ENCODE measurements at places on chromosomes 1 and 21.

GRCh38 chr1:60791226-60791625 is 291.1 kb upstream of the NFIA start:
- DNase-seq: no peak

DNA sequence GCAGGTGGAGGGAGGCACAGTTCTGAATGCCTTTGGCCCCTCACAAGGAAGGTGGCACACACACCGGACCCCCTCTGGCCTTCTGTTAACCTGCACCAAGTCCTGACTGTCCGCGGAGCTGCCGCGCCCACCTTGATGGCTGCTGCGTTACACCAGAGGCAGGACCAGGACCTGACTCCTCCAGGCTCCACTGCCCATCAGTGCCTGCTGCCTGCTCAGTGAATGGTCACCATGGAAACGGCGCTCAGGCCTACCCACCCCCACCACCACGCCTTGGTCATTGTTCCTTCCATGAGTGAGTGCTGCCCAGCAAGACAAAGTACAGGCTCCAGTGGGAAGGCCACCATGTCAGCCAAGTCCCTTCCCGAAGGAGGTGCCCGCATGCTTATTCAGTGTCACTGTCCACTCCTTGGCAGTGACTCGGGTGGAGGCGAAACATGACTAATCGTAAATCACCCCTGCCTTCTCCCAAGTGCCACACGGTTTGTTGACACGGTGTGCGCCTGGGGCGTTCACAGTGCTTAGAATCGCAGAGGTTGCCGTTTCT is 57.3 kb downstream of the SLC37A1 start:
- DNase-seq: no peak

DNA sequence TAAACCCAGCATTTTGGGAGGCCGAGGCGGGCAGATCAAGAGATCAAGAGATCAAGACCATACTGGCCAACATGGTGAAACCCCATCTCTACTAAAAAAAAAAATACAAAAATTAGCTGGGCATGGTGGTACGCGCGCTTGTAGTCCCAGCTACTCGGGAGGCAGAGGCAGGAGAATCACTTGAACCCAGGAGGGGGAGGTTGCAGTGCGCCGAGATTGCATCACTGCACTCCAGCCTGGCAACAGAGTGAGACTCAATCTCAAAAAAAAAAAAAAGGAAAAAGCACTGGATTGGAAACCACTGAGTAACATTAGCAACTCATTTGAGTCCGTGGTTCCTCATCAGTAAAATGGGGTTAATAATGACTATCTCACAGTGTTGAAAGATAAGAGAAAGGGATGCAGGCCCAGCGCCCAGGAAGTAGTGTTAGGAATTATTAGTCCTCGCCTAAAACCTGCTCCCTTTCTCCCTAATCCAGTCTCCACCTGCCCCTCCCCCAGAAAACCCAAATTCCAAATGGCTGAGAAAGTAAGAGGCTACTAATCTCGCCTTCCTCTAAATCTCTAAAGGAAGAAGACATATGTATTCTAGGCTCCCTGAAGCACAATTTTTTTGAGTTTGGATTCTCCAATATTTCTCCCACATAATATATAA is 49.5 kb downstream of the RHBG start:
- no peak for DNase-seq

DNA sequence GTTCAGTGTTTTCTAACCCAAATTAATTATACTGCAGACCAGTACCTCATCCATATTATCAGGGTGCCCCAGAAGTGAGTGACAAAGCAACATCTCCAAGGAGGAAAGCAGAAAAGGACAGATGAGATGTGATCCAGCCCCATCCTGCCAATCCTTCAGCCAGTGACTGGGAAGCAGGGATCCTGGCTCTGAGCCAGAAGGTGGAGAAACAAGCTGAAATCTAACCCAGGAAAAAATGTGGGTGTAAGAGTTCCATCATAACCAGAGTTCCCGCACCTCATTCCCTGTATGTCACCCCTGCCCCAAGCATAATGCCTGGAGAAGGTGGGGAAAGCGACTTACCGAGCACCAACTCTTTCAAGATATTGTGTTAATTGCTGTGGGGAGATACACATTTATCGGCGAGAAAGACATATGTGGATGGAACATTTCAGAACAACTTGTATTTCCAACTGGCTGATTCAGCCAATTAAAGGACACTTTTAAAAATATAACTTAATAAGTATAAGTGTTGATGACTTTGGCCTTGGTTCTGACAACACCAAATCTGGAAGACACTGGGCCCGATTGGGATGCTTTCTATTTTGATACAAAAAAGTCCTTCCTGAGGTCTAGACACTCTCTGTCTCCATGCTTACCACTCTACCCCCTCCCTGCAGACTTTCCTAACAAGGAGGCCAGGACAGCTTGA is 14.9 kb downstream of the PLEKHA6 start:
- no peak for DNase-seq

DNA sequence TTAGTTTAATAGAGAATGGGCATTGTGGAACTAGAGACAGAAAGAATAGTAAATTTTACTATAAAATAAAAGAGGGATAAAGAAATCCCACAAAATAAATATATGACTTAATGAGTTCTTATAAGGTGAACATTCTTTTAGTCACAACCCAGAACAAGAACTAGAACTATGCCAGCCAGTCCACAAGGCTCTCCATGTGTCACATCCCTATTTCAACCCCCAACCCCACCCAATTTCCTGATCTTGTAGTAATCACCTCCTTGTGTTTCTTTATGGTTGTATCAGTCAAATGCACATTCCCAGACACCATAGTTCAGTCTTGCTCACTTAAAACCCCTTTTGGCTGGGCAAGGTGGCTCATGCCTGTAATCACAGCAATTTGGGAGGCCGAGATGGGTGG is 662.3 kb upstream of the CAMK1G start:
- DNase-seq: no peak

- DNase-seq: no peak
These were observed 61.5 kb upstream of the RAB4A start for GRCh38 chr1:229209386-229209785.

DNA sequence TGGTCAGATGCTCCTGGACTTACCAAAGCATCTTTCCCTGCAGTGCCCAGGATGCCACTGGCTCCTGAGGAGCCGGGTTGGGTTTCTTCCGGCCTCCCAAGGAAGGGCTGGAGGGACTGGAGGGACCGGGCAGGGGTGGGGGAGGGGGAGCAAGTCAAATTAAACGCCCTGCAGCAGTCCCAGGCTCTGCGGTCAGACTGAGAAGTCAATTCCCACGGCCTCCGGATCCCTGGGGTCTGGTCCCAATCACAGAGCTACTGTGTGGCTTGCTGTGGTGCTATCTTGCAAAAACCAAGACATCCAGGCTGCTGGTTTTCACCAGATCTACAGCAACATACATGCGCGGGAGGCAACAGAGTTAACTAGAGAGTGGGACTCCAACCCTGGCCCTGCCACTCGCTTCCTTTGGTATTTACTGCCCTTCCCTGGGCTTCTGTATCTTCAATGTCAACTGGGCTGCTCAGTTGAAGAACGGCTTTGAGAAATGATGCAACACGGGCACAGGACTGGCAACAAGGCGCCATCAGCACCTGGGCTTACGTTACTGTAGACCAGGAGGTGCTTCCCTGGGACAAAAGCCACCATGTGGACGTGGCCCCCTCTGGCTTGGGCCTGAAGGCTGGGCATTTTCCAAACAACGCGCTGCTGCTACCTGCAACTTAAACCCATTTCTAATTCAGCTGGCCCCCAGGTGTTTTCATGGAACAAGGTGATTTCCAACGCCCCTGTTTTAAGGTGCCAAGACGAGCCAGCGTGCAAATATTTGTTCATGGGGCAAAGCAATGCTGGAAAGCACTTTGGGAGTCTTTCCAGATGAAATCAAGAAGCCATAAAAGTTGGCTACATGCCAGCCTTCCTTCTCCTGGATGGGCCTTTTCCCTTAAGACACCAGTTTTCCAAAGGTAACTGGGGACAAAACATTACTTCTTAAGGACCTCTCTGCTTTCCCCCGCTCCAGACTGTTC is 11.5 kb downstream of the RCC2 start:
- DNase-seq: no peak

DNA sequence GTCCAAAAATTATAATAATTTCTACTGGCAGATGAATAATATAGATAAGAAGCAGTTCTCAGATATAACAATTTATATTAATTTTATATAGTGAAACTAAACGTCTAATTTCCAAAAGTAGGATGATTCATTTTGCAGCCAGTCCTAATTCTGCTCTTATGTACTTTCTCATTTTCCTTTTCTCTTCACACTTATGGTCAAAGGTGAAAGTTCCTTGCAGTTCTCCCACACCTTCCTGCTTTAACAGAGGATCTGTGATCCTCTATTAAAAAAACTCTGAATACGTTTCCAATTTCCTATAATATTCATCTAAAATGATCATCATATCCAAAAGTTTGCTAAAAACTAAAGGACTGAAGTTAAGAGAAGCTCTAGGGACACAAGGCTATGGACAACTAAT is 78.5 kb downstream of the KIFAP3 start:
- no peak for DNase-seq

- no peak for DNase-seq
These were observed 745 bp downstream of the MAGI3 start for GRCh38 chr1:113390871-113391648.

- no peak for DNase-seq
These were observed 82.6 kb upstream of the GALNT2 start for GRCh38 chr1:229984310-229984991.

- DNase-seq: no peak
These were observed 385.0 kb upstream of the NFIA start for GRCh38 chr1:60697204-60697994.

DNA sequence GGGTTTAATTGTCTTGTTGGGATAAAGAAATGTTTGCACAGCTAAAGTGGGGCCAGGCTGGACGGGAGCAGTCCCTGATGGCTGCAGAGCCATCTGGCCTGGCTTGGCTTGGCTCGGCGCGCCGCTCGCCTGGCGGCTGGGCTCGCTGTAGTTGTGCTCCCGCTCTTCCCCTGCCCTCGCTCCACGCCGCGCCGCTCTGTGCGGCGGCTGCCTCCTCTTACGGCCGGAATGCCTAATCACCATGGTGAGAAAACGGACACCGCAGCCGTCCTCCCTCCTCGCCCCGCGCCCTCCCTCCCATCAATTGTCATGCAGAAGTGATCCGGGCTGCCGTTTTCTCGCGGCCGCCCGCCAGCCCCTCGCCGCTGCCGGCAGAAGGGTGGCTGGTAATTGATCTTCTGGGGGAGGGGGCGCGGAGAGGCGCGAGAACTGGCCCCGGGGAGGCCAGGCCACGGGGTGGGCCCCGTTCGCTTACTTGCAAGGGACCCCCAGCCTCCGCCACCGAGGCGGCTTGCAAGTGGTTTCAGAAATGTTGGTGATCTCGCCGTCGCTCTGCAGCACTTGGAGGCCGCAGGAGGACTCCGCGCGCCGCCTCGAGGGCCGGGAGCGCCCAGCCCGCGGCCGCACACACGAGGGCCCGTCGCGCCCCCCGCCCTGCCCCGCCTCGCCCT is 12.4 kb downstream of the RNF220 start:
- no peak for DNase-seq

DNA sequence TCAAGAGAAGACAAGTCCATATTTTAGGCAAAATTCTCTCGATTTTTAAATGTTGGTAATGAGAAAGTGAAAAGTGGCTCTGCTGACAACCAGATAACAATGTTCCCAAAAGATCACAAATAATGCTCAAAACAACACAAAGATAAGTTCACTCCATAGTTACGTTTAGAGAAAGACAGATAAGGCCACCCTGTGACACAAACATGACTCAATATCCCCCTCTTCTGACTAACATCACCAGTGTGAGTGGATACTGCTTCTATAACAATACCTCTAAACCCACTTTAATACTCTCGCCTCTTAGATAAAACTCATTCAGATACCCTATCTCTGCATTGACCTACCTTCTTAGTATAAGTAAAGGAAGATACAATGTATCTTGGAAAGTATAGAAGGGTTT is 51.2 kb upstream of the RGS7 start:
- DNase-seq: no peak

- no peak for DNase-seq
These were observed 2.1 kb upstream of the PEX10 start for GRCh38 chr1:2414297-2414958.

DNA sequence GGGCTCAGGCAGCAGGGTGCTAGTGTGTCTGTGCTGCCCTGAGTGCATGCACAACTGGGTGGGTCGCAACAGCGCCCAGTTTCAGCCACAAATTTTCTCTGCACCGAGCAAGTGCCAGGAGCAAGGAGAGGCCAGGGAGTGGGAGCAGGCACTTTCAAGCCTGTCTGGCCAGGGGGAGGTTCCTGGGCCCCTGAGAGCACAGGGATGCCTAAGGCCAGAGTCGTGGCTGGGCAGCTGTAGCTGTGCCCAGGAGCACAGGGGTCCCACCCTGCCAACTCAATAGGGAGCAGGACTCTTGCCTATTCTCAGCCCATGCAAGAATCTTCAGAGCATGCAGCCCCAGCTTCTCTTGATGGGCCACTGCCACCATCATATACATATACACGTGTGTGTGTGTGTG is 1577.4 kb downstream of the KCNT2 start:
- DNase-seq: no peak

DNA sequence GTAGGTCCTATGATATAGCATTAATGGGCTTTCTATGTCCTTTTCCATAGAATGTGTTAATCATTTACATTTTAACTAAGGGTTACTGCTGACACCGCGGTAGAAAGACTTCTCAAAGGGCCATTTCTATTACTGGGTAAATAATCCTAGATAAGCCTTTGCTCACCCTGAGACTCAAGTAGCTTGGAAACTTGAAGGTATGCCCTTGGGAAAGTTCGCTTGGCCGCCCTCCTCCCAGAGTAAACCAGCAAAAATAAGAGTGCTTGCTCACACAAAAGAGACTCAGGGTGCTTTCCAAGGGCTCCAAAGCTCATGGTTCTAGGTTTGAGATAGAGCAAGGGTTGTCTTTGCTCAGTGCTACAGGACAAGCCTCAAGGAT is 85.8 kb upstream of the TMPRSS2 start:
- no peak for DNase-seq

DNA sequence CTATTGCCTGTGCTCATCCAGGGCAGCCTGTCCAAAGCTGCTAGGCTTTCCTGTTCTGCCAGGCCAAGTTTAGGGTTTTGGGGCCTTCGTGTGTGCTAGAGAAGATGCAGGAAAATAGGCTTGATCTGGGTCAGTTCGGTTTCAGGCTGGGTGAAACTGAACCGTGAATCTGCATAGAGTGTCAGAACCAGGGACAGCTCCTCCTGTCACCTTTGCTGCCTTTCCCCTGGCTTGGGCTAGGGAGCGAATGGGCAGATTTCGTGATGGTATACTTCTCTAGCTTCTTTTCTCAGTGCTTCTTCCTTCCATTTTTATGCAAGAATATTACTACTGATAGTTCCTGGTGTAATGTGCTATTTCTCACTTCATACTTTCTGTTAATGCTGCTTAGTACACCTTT is 6.0 kb upstream of the AGO1 start:
- DNase-seq: no peak

GRCh38 chr1:15830258-15830657 is 17.2 kb upstream of the SPEN start:
- DNase-seq: no peak

DNA sequence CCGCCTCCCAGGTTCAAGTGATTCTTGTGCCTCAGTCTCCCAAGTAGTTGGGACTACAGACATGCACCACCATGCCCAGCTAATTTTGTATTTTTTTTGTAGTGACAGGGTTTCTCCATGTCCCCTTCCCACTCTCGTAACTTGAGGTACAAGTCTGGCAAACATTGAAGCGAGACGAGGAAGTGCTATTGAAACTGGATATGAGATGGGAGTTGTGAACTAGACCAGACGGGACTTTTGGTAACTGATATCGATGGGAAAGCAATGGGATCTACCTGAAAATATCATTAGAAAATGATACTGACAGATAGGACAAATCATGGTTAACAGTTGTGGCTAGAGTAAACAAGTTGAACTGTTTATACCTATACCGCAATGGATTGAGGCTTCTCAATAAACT is 95.2 kb upstream of the TRABD2B start:
- no peak for DNase-seq

All from keratinocyte (primary cell).